ENCODE measurements at places on chromosomes 11 and 22. TPM values are rescaled to one million over a fixed set of nuclear protein-coding genes. Genes with fewer than 3 reads are reported as not detected.
A peak's percentile ranks its signal among the peaks of the same experiment; 100 is the strongest.

DNA sequence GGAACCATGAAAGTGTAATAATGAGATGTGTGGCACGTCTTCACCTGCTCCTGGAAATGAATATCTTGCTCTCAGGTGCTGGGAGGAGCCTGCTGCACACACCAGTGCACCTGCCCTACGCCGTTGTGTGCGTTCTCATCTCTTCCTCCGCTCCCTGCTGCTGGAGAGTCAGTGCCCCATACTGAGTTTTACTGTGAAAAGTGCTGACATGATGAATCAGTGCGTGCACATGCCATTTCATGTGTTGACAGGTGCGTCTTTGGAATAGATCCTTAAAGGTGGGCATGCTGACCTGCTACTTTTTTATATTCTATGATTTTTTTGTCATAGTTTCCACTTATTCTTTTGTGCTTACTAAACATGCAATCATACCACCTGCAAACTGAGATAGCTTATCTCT lies 1015.8 kb downstream of the BRD1 start:
- DNase-seq, result no peak

- DNase-seq, result no peak
Observed at GRCh38 chr11:32213223-32213622, 122.3 kb downstream of the RCN1 start.

DNA sequence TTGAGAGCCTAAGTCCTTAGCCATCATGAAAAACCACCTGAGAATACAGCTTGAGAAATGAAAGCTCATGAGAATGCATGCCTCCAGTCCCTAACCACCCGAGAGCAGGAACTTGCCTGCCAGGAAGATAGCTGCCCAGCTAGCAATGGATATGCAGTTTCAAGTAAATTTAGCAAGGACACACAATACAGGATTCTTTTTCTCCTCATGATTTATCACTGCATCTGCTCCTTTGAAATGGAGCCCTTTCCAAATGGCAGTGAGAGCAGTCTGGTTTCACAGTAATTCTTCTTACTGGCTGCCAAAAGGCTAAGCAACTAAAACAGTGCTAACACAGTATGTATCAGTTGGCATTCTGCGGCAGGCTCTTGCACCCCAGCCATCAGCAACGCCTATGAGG lies 109.9 kb downstream of the MICAL3 start:
- DNase-seq, result no peak

Gene NAALAD2
- total RNA-seq, result 4.8 TPM

GRCh38 chr11:128240546-128240945 lies 346.8 kb downstream of the ETS1 start:
- DNase-seq, result no peak

GRCh38 chr11:68658661-68659060 lies 25.7 kb upstream of the GAL start:
- DNase-seq, result no peak

Gene ADSL
- 52.3 TPM for total RNA-seq

Gene PHETA2
- total RNA-seq, result 7.8 TPM

DNA sequence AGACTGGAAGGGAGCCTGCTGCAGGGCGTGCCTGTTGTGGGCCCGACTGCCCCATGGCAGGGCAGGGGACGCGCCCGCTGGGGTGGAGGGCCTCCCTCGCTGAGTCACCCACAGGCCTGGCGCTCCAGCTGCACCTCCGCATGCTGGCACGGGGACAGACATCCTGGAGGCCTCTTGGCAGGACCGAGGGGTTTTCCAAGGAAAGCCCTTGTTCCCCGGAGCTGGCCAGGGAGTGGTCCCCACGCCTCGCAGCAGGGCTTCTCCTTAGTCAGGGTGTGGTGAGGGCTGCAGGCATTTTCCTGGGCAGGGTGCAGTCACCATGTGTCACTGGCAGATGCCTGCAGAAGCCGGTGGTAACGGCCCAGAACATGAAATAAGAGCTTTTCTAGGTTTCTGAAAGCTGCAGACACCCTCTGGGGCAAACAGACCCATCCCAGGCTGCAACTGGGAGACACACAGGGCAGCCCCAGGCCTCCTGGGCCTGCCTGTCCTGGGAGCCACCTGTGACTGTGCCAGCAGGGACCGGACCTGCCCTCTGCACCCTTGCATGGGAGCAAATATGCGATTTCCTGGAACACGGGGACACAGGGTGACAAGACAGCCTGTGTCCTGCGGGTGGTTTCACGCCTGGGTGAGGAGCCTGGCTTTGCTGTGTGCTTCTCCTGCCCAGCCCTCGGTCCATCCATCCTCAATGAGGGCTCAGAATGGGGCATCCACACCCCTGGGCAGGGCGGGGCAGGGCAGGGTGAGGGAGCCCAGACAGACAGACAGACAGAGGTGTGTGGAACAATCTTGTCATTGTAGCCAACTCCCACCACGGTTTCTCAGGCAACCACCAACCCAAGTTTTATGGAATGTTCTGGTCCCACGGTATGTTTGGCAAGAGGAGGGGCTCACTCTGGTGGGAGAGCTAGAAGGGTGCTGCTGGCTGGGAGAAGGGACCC lies 43.2 kb upstream of the FADD start:
- DNase-seq, result peak; percentile 64

Gene BIK
- total RNA-seq, result 2.5 TPM

DNA sequence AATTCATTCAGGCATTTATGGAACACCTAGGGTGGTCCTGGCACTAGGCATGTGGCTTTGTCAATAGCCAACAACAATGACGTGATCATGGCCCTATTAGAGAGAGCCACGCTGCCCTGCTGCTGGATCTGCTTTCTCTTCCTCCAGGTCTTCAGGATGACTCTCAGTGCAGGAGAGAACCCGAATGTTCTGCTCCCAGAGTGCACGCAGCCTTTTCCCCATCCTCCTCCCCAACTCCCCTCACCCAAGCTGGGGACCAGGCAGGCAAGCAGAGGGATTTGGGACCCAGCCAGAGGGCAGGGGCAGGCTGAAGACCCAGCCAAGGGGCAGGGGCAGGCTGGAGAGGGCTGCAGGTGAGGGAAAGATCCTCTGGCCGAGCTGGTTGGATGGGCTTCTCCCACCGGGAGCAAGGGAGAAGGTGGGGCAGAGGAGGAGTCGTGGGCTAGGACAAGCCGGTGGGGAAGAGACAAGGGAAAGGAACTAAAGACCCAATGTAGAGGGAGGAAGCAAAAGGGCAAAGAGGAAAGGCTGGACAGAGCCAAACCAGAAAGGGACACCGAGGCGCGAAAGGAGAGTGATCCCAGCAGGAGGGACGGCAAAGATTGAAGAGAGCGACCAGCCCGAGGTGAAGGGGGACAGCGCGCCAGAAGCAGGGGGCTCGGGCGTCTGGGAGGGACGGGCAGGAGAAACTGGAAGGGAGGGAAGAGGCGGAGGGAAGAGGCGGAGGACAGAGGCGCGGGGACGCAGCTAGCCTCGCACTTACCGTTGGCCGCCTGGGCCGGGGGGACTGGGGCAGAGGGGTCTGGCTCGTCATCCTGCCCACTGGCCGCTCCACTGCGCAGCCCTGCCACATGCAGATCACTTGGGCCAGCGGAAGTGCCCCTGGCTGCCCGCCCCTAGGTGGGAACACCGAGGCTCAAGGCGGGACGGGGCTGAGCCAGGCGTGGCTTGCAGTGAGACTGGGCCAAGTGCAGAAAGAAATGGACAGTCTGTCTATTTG lies at the start of gene KCTD14:
Gene KCTD14, minus strand, starts transcription at position 880 of the 1,000 bp plus-strand sequence. Its CDS starts 27 bp downstream, at position 853.
- DNase-seq, result peak; percentile 62

DNA sequence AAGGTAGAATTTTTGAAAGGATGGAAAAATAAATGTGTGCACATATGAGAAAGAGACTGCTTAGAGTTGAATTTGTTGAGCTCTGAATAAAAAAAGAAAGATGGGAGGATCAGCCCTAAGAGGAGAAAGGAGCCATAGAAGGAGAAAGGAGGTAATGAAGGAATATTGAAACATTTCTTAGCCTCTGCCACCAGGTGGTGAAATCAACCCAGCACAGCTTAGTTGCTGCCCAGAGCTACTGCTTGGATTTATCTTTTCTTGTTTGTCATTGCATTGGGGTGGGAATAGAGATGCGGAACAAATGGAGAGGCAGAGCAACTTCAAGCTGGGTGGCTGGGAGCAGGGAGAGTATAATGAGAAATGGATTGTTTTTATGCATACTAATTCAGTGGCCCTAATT lies 80.4 kb downstream of the SERGEF start:
- no peak for DNase-seq

Gene RAB3IL1
- total RNA-seq, result 14.9 TPM

Gene RAG1
- total RNA-seq, result 1.1 TPM

Gene OR5AL1
- not detected for total RNA-seq
